ENCODE measurements at places on chromosomes 1 and 21. TPM values are rescaled to one million over a fixed set of nuclear protein-coding genes. Genes with fewer than 3 reads are reported as not detected.

GRCh38 chr1:206931709-206932108 lies 10.0 kb upstream of the FCMR start:
- H3K4me3 ChIP-seq = no peak overlapping the region
- H3K4me1 ChIP-seq = no peaks in the 10 kb centered on the region
- no peaks in the 10 kb centered on the region for H3K36me3 ChIP-seq
- no peak for DNase-seq
- peaks cover 7% of the 10 kb centered on the region for H3K27me3 ChIP-seq

- H3K36me3 ChIP-seq = peaks cover 22% of the 10 kb centered on the region
- no peak for DNase-seq
- no peak overlapping the region for H3K27ac ChIP-seq
- no peak overlapping the region for H3K4me3 ChIP-seq
Observed at GRCh38 chr1:217456261-217456660, 174.6 kb downstream of the GPATCH2 start.

GRCh38 chr1:154657556-154657955 lies 49.6 kb upstream of the ADAR start:
- no peak for DNase-seq
- no peak overlapping the region for H3K27ac ChIP-seq
- H3K4me3 ChIP-seq = no peak overlapping the region
- no peaks in the 10 kb centered on the region for H3K4me1 ChIP-seq

GRCh38 chr1:219784660-219785381 lies 143.5 kb downstream of the SLC30A10 start:
- H3K36me3 ChIP-seq = no peaks in the 10 kb centered on the region
- H3K27ac ChIP-seq = peak overlapping the region; percentile 25
- no peak for DNase-seq
- H3K4me1 ChIP-seq = peaks cover 10% of the 10 kb centered on the region

- no peak overlapping the region for H3K4me3 ChIP-seq
- H3K4me1 ChIP-seq = peaks cover 11% of the 10 kb centered on the region
- peaks cover under 1% of the 10 kb centered on the region for H3K36me3 ChIP-seq
- no peak overlapping the region for H3K27ac ChIP-seq
- H3K27me3 ChIP-seq = no peaks in the 10 kb centered on the region
- no peak for DNase-seq
Observed at GRCh38 chr1:80639777-80640533, 1160.8 kb upstream of the ADGRL2 start.

DNA sequence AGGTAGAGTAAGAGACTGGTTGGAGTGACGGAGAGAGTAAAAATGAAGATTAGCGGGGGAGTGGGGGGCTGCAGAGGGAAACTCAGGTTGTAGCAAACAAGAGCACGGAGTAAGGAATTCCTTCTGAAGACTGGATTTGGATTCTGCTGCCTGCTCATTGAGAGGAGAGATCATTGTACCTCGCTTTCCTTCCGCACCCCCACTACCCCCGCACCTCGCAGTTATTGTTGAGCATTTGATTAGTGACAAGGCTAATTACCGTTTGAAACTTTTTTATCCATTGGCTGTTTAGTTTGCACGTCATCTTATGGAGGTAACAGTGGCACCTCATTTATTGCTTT lies 463 bp downstream of the PRPF3 start:
- peaks cover 10% of the 10 kb centered on the region for H3K4me1 ChIP-seq
- H3K4me3 ChIP-seq = peak overlapping the region; percentile 97
- no peak for DNase-seq
- H3K27me3 ChIP-seq = no peaks in the 10 kb centered on the region
- H3K27ac ChIP-seq = peak overlapping the region; percentile 97
- H3K36me3 ChIP-seq = peaks cover 11% of the 10 kb centered on the region

- DNase-seq = no peak
- H3K4me1 ChIP-seq = no peaks in the 10 kb centered on the region
- H3K36me3 ChIP-seq = no peaks in the 10 kb centered on the region
- no peaks in the 10 kb centered on the region for H3K27me3 ChIP-seq
Observed at GRCh38 chr1:198628067-198628455, 10.8 kb upstream of the PTPRC start.

DNA sequence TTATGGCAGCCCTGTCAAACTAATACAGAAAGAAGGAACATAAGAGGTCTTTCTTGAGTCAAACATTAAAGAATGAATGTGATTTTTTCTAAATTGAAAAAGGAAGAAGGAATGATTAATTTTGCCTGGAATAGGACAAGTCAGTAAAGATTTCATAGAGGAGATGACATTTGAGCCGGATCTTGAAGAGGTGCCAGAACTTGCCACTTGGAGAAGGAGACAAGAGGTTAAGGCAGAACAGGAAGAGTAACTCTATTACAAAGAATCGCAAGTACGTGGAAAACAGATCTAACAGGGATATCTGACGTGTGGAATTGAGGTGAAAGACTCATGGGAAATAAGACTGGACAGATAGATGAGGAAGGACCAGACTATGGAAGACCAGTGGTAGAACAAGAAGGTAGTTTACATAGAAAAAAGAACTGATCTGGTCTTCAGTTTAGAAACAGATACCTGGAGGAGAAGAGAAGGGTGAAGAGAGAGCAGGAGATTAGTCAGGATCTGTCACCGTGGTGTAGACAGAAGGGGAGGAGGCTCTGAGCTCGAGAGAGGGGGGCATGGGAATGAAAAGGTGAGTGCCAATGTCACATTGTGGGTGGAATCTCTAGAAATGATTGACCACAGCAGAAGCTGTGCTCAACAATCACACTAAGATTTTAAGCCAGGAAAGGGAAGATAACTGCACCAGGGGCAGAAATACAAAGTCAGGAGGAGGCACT lies 32.5 kb downstream of the RHOU start:
- no peaks in the 10 kb centered on the region for H3K36me3 ChIP-seq
- H3K27me3 ChIP-seq = peaks cover 7% of the 10 kb centered on the region
- no peak overlapping the region for H3K27ac ChIP-seq
- no peak overlapping the region for H3K4me3 ChIP-seq

The RGS7 gene
- total RNA-seq = 2.4 TPM

The PEAR1 gene
- total RNA-seq = 0.20 TPM

The HSPA6 gene
- 0.16 TPM for total RNA-seq

The GPR37L1 gene
- total RNA-seq = 0.04 TPM

GRCh38 chr1:155933591-155934096 lies 569 bp downstream of the KHDC4 start:
- H3K36me3 ChIP-seq = peaks cover 14% of the 10 kb centered on the region
- H3K4me3 ChIP-seq = no peak overlapping the region
- no peak for DNase-seq

DNA sequence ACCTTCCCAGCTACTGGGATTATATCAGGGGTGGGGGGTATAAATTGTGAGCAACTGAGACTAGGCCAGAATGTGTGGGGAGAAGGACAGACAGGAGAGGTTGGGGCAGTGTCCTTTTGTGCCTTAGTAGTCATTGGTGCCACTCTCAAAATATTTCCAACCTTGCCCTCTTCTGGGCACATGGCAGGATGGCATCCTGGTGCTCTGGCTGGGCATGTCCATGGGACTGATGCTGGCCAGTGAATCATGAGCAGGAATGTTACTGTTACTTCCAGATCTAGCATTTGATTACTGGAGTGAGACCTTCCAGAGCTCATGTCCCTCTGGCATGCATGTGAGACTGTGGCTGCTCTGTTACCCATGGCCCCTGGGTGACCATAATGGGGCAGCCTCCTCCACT lies 151.2 kb downstream of the MATN1 start:
- no peak overlapping the region for H3K4me3 ChIP-seq
- no peaks in the 10 kb centered on the region for H3K36me3 ChIP-seq
- H3K4me1 ChIP-seq = no peaks in the 10 kb centered on the region
- no peak for DNase-seq
- no peak overlapping the region for H3K27ac ChIP-seq

DNA sequence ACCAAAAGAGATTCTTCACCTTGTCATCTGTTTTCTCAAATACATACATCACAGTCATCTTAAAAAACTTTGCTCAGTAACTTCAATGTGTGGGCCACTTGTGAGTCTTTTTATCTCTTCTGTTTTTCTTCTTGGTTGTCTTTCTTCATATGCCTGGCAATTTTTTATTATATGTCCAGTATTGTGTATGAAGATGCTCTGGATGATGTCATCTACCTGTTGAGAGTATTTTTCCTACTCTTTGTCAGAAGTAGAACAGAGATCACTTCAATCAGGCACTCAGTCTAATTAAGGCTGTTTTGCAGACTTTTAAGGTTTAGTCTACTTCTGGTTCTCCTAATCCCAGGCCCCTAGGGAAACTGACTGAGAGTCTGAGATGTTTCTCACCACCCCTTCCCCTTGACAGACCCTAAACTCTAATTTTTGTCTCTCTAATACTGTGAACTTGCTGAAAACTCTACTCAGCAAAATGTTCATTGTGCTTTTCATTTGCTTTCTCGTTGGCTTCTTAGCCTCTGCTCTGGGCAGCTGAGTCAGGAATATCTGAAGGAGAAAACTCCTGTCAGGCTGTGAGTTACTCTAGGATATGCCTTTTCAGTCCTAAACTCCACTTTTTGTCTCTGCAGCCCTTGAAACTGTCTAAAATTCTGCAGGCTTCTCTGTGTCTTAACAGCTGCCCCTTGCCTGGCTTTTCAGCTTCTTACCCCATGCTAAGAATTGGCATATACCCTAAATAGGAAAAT lies 33.0 kb upstream of the DNAJC6 start:
- H3K4me1 ChIP-seq = peaks cover 17% of the 10 kb centered on the region
- no peaks in the 10 kb centered on the region for H3K36me3 ChIP-seq
- DNase-seq = no peak
- H3K27ac ChIP-seq = no peak overlapping the region

- peaks cover 33% of the 10 kb centered on the region for H3K4me1 ChIP-seq
- peaks cover 10% of the 10 kb centered on the region for H3K27me3 ChIP-seq
- DNase-seq = no peak
- H3K27ac ChIP-seq = peak overlapping the region; percentile 90
- H3K4me3 ChIP-seq = peak overlapping the region; percentile 79
Observed at GRCh38 chr1:156706657-156707416, 1.5 kb upstream of the CRABP2 start.

All from progenitor cell of endocrine pancreas (in vitro differentiated cells).